Activated effector memory CD4-positive, alpha-beta T cell treated with anti-CD3 and anti-CD28 coated beads, Interleukin-2, amount 50 U/mL, for 16 hours (primary cell): ENCODE measurements at places on chromosomes 12 and 14.
A peak's percentile ranks its signal among the peaks of the same experiment; 100 is the strongest.

DNA sequence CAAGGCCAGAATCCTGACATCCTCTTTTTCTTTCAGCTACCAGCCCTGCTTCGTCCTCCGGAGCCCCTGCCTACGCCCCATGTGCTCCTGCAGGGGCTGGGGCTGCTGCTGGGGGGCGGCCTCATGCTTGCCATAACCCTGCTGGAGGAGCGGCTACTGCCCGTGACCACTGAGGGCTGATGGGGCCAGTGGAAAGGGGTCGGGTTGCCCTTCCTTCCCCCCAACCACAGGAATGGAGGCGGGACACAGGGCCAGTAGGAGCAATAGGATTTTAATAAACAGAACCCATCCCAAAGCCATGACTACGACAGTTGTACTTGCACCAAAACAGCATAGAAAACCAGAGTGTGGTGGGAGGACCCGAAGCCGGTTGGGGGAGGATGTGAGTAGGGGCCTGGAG, 7.7 kb downstream of the SLC39A5 start:
- no peak for DNase-seq

GRCh38 chr12:46390304-46390703, 17.7 kb upstream of the SLC38A2 start:
- DNase-seq: no peak

DNA sequence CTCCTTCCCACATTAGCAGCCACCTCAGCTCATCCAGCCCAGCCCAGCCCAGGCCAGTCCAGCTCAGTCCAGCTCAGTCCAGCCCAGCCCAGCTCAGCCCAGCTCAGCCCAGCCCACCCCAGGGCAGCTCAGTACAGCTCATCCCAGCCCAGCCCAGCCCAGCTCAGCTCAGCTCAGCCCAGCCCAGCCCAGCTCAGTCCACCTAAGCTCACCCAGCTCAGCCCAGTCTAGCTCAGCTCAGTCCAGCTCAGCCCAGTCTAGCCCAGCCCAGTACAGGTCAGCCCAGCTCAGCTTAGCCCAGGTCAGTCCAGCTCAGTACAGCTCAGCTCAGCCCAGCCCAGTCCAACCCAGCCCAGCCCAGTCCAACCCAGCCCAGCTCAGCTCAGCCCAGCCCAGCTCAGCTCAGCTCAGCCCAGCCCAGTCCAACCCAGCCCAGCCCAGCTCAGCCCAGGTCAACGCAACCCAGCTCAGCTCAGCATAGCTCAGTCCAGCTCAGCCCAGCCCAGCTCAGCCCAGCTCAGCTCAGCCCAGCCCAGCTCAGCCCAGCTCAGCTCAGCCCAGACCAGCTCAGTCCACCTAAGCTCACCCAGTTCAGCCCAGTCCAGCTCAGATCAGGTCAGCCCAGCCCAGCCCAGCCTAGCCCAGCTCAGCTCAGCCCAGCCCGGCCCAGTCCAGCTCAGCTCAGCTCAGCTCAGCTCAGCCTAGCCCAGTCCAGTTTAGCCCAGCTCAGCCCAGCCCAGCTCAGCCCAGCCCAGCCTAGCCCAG, 63.0 kb downstream of the TMEM121 start:
- no peak for DNase-seq

DNA sequence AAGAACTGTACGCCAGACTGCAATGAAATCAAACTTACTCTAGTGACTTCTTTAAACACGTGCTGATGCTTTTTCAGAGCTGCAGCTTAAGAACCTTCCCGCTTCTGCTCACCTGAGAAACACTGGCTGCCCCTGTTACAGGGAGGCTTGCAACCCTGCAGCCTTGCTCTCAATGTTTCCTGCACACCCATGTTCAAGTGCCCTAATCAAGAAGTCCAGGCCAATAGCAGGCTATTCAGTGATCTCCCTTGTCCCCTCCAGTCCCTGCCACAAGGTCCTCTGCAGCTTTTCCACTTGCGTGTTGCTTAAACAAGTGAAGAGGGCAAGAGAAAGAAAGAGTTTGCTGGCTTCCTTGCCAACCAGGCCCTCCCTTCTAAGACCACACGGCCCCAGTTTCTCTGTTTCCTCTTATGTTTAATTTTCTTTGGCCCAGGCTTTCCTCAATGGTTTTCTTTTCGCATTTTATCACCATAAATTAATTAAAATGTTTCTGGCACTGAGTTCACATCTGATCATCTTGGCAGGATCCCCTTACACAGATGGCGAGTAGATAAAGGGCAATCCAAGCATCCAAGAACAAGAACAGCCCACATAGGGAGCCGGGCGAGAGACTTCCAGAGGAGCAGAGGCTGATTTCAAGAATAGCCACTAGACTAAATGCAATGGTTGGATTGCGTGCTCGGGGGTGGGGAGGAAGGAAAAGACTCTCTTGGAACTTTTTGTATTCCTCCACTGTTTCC, 82.3 kb upstream of the CDKN3 start:
- DNase-seq: no peak

- DNase-seq: no peak
Measured at GRCh38 chr12:27615331-27615891, 80.8 kb upstream of the REP15 start.

DNA sequence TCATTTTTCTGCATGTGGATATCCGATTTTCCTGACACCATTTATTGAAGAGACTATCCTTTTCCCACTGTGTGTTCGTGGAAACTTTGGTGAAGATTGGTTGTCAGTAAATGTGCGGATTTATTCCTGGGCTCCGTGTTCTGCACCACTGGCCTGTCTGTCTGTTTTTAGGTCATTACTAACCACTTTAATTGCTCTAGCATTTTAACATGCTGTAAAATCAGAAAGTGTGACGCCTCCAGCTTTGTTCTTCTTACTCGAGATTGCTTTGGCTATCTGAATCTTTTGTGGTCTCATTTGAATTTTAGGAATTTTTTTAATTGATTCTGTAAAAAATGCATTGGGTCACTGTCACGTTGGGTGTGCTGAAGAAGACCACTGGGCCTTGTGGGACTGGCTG, 1458.7 kb downstream of the AACS start:
- no peak for DNase-seq

GRCh38 chr14:74459289-74459946, 33.4 kb upstream of the SYNDIG1L start:
- peak; percentile 65 for DNase-seq

GRCh38 chr12:45517381-45517780, 212.1 kb upstream of the ARID2 start:
- no peak for DNase-seq

DNA sequence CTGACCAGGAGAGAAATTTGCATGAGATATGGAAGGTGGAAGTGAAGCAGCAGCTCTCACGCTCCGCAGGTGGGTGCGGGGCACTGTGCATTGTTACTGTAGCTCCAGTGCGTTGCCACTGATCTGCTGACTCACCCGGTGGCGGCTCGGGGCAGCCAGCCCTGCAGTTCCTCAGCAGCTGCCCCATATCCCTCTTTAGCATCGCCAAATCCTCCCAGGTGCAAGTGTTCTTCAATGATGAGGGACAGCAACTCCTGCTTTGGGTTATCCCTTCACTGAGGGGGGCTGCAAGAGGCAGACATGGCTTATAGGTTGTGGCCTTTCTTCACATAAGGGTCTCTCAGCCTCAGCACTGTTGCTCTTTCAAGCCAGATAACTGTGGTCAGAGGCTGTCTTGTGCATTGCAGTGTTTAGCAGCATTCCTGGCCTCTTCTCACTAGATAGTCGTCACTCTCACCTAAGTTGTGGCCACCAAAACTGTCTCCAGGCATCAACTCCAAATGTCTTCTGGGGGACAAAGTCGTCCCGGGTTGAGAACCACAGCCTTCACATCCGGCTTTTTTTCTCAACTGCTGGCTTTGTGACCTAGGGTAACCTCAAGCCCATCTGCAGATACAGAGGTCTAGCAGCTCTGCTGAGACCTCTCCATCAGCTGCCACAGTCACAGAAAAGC, 180.8 kb downstream of the EFCAB11 start:
- peak; percentile 82 for DNase-seq

DNA sequence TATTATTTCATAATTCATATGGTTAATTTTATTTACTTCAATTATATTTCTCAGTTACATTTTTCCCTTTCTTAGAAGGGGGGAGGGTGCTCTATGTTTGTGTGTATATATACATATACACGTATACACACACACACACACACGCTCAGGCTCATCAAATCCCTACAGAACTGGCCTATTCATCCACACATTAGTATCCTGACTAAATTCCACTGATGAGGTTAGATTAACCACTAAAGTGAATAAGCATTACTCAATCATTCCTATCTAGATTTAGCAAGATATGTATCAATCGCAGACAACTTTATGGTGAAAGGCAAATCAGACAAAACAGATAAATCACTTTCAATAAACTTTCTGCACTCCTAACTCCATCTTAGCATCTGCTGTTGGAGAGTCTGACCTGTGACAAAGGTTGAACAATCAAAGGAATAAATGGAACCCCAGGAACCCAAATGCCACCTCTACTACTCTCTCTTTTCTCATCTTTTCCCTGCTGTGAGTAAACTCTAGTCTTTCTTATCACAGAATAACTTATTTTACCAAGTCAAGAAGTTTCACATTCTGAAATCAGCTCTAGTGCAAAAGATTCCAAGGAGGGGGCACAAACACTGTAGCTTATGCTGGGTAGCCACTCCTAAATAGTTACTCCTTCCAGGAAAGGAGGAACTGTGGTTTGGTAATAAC, 67.6 kb downstream of the RALGAPA1 start:
- no peak for DNase-seq
